Lung (tissue), 17 donors: ENCODE measurements at places on chromosomes 5 and 9. TPM values are rescaled to one million over a fixed set of nuclear protein-coding genes. Genes with fewer than 3 reads are reported as not detected.
A peak's percentile ranks its signal among the peaks of the same experiment; 100 is the strongest.

Gene ENHO
- total RNA-seq, result 0.85 TPM

Gene MACIR
- 9.9 TPM for total RNA-seq

Gene SH3GL2
- 2.9 TPM for total RNA-seq

Gene EGFLAM
- total RNA-seq, result 7.6 TPM

Gene CDC25C
- 0.25 TPM for total RNA-seq

Gene AMBP
- 3.7 TPM for total RNA-seq

Gene CCDC183
- total RNA-seq, result 1.6 TPM

Gene SCGB3A2
- 305 TPM for total RNA-seq

DNA sequence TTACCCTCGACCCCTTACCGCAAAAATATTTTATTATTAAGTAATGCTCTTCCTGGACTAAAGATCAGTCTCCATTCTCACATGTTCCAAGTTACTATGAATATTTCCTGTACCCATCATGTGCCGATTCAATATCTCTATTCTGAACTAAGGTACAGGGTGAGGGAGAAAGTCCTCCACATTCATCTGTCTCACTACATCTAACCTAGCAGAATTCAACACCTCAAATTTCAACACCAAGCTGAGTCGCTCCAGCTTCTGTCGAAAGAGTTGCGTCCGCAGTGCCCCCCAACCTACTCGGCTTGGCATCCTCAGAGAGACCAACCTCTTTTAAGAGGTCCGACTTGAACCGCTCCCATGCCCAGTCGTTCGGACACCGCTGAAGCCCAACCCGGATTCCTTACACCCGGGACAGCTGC lies 1.0 kb downstream of the CERT1 start:
- H3K36me3 ChIP-seq, result no peaks in the 10 kb centered on the region
- H3K4me1 ChIP-seq, result peaks cover 26% of the 10 kb centered on the region
- H3K4me3 ChIP-seq, result peak overlapping the region; percentile 93
- peak overlapping the region; percentile 94 for H3K27ac ChIP-seq
- no peaks in the 10 kb centered on the region for H3K27me3 ChIP-seq
- DNase-seq, result no peak

DNA sequence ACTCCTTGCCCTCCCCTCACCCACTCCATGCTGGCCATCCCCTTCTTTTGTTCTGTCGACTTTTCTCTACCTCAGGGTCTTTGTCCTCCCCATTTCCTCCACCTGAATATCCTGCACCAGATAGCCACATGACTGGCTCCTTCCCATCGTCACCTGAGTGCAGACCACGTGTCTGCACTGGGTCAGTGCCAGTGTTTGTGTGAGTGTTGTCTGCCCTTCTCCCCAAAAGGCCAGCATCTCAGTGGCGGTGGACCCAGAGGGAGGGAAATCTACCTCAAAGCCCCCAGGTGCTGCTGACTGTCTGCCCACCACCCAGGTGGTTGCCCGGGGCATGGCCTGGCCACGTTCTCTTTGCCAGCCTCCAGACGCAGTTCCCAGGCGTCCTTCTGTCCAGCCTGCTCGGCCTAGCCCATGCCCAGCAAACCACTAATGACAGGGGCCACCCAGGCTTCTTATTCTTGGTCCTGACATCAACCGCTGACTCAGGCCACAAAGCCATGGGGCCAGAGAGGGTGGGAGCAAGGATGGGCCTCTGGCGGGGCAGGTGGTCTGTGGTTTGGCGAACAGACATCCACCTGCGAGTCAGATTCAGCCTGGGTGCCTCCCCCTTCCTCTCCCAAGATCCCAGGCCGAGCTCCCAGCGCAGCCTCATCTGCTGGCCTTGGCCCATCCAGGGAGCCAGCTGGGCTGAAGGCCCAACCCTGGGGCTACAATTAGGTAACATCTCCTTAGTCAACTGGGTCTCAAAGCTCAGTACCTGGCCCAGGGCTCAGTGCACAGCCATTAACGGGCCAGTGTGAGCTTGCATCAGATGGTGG lies 5.5 kb upstream of the NINJ1 start:
- DNase-seq, result no peak
- H3K4me3 ChIP-seq, result no peak overlapping the region
- no peaks in the 10 kb centered on the region for H3K36me3 ChIP-seq
- no peak overlapping the region for H3K27ac ChIP-seq
- peaks cover 8% of the 10 kb centered on the region for H3K4me1 ChIP-seq

DNA sequence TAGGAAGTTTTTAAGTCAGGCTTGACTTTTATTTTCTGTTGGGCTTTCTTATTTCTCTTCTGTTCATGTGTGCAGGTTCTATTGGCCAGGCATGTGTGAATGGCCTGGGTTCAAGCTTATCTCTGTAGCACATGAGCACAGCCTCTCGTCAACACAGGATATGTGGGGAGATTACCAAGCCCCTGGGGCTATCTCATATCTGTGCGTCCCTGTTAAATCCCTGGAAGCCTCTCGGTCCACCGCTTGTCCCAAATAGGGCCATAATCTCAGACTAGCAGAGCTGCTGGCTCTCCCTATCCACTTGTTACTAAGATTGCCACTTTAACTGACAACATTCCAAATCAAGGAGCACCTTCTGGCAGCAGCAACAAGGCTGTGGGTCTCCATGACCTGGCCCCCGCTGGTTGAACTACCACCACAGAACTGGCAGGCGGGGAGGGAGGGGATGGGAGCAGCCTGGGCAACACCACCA lies 28.4 kb upstream of the EBF1 start:
- no peak overlapping the region for H3K4me3 ChIP-seq
- no peaks in the 10 kb centered on the region for H3K27me3 ChIP-seq
- no peaks in the 10 kb centered on the region for H3K4me1 ChIP-seq
- no peak for DNase-seq
- H3K27ac ChIP-seq, result no peak overlapping the region

DNA sequence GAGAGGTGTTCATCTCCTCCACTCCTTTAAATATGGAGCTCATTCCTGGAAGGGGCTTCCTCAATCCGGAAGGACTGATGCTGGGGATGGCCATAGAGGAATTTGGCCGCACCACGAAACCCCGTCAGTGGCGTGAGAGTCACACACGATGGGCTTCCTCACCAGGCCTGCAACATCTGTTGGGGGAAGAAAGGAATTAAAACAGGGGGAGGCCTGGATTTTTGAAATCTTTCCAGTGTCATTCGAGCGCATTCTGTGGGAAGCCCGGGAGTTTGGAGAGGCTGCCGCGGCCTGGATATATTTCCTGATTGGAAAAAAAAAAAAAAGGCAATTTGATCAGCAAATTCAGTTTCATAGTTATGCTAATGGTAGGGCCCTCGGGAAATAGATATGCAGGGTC lies 76.3 kb upstream of the ORM1 start:
- no peak overlapping the region for H3K4me3 ChIP-seq
- DNase-seq, result no peak
- H3K27me3 ChIP-seq, result no peaks in the 10 kb centered on the region
- peaks cover 19% of the 10 kb centered on the region for H3K4me1 ChIP-seq
- H3K27ac ChIP-seq, result no peak overlapping the region
- H3K36me3 ChIP-seq, result peaks cover 15% of the 10 kb centered on the region

DNA sequence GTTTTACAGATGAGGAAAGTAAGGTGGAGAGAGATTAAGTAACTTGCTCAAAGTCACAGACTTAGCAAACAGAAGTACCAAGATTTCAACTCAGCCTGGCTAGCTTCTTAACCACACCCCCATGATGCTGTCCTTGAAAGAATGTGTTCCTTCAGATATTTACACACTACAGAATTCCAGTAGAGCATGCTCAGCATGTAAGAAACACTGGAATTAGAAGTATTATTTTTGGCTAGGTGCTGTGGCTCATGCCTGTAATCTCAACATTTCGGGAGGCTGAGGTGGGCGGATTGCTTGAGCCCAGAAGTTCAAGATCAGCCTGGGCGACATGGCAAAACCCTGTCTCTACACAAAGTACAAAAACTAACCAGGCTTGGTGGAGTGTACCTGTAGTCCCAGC lies 142.4 kb downstream of the EDIL3 start:
- DNase-seq, result no peak
- no peaks in the 10 kb centered on the region for H3K4me1 ChIP-seq
- H3K36me3 ChIP-seq, result no peaks in the 10 kb centered on the region
- H3K27me3 ChIP-seq, result no peaks in the 10 kb centered on the region
- no peak overlapping the region for H3K4me3 ChIP-seq

DNA sequence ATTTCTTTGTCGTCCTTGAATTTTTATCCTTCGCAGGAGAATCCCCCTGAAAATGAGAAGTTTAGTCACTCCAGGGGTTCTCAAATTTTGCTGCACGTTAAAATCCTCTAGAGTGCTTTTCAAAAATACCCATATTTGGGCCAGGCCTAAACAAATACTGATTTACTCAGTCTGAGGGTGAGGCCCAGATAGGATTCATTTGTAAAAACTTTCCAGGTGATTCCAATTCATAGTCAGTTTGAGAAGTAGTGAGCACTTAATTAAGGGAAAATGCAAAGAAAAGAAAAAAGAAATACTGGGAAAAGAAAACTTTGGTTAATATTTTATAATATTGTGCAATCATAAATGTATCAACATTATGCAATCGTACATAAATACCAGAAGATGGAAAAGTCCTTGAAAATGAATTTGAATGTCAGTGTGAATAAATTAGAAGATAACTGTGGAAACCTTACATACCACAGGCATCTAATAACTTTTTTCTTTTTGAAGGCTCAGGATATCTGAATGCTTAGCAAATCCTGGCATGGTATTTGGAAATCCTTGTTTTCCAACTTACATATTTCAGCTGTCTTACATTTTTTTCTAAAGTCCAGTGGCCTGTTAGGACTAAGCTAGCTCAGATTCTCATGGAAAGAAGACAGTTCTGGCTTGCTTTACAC lies 116.5 kb upstream of the DAPK1 start:
- no peaks in the 10 kb centered on the region for H3K36me3 ChIP-seq
- H3K4me3 ChIP-seq, result no peak overlapping the region
- no peak overlapping the region for H3K27ac ChIP-seq
- DNase-seq, result peak; percentile 67

DNA sequence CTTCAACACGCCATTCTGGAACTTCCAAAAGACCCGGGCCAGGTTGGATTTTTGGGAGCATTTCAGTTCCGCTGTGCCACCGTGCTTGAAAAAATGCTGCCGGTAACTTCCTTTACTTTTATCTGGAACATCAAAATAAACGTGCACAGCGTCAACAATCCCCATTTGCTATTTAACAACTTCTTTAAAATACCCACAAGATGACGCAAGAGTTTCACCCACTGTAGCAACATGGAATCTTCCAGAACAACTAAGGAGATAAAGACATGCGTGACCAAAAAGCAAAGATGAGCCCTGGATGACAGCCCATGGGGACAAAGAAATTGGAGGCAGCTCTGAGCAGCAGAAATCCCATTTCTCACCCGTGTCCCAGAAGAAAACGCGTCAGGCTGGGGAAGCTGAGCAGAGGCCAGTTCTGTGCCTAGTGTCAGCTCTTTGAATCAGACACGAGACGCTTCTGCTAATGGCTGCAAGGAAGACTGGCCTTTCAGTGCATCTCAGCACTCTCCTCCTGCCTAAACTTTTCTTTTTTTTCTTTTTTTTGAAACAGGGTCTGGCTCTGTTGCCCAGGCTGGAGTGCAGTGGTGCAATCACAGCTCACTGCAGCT lies 61.3 kb downstream of the SECISBP2 start:
- DNase-seq, result no peak
- no peak overlapping the region for H3K27ac ChIP-seq
- no peaks in the 10 kb centered on the region for H3K36me3 ChIP-seq
- H3K4me1 ChIP-seq, result no peaks in the 10 kb centered on the region
- H3K4me3 ChIP-seq, result no peak overlapping the region

DNA sequence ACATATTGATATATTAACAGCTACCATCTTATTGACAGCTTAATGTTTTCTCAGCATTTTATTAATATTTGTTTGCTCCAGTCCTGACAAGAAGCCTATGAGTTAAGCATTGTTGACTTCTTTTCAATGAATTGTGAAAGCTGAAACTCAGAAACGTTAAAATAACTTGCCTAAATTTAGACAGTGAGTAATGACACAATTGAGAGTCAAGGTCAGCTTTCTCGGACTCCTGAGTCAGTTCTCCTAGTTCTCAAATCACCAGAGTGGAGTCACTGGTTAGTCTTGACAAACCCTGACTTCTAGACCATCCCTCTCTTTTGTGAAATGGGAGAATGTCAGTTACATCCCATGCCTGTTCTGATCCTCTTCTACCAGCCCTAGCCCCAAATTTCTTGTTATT lies 222.7 kb upstream of the ACO1 start:
- no peak overlapping the region for H3K4me3 ChIP-seq
- DNase-seq, result no peak
- H3K4me1 ChIP-seq, result no peaks in the 10 kb centered on the region
- no peaks in the 10 kb centered on the region for H3K27me3 ChIP-seq
- no peaks in the 10 kb centered on the region for H3K36me3 ChIP-seq

DNA sequence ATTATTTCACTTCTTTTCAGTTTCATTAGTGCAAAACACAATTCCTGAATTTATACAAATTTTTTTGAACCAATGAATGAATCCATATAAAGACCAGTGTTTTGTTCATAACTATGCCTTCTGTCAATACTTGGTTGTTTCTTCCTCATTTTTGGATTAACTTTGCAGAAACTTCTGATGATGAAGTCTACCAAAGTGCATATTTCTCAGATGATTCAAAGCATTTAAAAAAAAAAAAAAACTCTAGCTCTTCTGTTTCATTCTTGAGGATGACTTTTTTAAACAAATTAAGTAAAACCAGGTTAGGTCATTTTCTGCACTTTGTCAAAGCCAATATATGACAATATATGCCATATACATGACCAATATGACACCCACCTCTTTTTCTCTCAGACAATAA lies 92.6 kb downstream of the CHSY3 start:
- H3K36me3 ChIP-seq, result no peaks in the 10 kb centered on the region

- H3K4me3 ChIP-seq, result no peak overlapping the region
- H3K36me3 ChIP-seq, result peaks cover 4% of the 10 kb centered on the region
- H3K27me3 ChIP-seq, result no peaks in the 10 kb centered on the region
- no peak overlapping the region for H3K27ac ChIP-seq
- no peak for DNase-seq
These were observed 6.0 kb downstream of the KIF12 start for GRCh38 chr9:114093031-114093471.

- DNase-seq, result no peak
- H3K27ac ChIP-seq, result no peak overlapping the region
- no peaks in the 10 kb centered on the region for H3K4me1 ChIP-seq
- H3K27me3 ChIP-seq, result peaks cover 3% of the 10 kb centered on the region
These were observed 17.5 kb downstream of the CAPSL start for GRCh38 chr5:35920890-35921289.
